ENCODE measurements at places on chromosomes 2 and 18.

DNA sequence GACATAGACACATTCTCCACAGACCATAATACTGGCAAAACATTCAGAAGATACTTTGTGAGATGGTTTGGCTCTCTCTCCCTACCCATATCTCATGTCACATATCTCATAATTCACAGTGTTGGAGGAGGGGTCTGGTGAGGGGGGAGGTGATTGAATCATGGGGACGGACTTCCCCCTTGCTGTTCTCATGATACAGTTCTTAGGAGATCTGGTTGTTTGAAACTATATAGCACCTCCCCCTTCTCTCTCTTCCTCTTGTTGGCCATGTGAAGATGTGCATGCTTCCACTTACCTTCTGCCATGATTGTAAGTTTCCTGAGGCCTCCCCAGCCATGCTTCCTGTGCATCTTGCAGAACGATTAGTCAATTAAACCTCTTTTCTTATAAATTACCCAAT lies 61.1 kb downstream of the HK2 start:
- peak; percentile 52 for DNase-seq

DNA sequence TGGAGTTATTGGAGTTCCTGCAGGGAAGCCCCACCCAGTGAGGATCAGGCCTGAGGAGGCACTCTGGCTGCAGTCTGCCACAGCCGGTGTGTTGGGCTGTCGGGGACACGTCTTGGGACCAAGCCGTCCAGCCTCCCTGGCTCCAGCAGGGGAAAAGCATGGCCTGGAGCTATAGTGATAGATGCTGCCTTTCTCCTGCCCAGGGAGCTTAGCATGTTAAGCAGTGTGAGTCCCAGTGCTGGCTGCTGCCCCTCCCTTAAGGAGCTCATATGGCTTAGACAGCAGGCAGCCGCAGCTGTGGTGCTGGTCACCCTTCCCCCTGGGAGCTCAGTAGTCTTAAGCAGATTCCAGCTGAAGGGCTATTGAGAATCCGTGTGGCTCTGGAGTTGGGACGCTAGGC lies 78.9 kb downstream of the CERS6 start:
- no peak for DNase-seq

DNA sequence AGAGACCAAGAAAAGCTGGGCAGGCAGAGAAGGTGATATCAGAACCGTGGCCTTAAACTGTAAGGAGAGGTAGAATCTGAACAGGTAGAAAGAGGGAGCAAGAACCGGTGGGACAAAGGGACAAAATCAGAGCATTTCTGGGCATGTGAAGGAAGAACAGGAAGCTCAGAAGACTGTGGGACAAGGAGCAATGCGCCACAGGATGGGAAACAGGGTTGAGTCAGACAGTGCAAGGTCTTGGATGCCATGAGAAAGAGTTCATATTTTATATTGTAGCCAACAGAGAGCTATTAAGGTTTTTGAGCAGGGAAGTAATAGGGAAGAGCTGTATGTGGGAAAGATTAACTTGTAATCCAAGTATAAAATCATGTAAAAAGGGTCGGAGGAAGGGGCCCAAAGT lies 106.4 kb upstream of the UGP2 start:
- peak; percentile 53 for DNase-seq

- DNase-seq = no peak
Measured at GRCh38 chr2:194327196-194327888, 1329.7 kb upstream of the SLC39A10 start.
